Uterine smooth muscle cell (primary cell): ENCODE measurements at places on chromosomes 16 and 17. TPM values are rescaled to one million over a fixed set of nuclear protein-coding genes. Genes with fewer than 3 reads are reported as not detected.

The PRCD gene
- total RNA-seq = 2.4 and 5.2 TPM in 2 replicates

The KCNJ12 gene
- total RNA-seq = under 0.01 and 0.37 TPM in 2 replicates

The SLC16A13 gene
- 1.00 and 1.7 TPM in 2 replicates for total RNA-seq

The DNAH2 gene
- 0.22 and 0.37 TPM in 2 replicates for total RNA-seq

The GPR142 gene
- not detected in 2 replicates for total RNA-seq

The KRTAP4-3 gene
- not detected in 2 replicates for total RNA-seq

The NRN1L gene
- total RNA-seq = not detected in 2 replicates

The TM4SF5 gene
- not detected in 2 replicates for total RNA-seq

The NEUROD2 gene
- total RNA-seq = not detected in 2 replicates

The ZNF750 gene
- total RNA-seq = not detected in 2 replicates

The TLCD3B gene
- total RNA-seq = 0.22 TPM in 1 of 2 replicates, not detected in the other

The HES7 gene
- not detected in 2 replicates for total RNA-seq
